GM12865 (cell line): ENCODE measurements at places on chromosomes 3 and 15.

DNA sequence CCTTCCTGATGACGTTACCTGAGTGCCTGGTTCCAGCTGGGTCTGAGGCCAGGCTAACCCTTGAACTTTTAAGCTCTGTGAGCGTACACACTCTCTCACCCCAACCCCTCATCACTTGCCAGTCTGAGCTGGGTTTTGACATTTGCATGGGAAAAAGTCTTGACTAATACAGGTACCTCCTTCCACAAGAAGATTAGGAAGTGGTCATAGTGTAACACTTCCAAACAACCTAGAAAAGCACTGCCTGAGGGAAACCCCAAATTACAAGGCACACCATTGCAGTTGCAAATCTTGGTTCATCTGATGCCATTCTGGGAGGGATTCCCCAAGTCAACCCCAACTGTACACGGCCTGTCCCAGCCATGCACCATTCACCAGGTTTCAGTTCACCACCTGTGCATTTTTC is 499.8 kb downstream of the FOXP1 start:
- peak; percentile 78 for DNase-seq

DNA sequence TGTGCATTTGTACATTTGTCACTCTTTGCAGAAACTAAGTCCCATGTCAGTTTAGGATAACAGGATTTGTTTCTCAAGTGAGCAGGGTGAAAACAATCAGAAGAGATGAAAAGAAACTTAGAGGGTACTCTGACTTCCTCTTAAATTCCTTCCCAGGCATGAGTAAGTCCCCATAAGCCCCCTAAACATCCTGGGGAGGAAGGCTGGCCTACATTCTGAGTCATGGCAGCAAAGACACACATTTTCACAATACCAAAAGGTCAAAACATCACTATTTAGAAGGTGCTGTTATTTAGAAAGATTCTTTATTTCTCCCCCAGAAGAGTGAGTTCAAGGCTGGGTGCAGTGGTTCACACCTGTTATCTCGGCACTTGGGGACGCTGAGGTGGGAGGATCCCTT is 7.6 kb upstream of the FOXP1 start:
- DNase-seq, result no peak

DNA sequence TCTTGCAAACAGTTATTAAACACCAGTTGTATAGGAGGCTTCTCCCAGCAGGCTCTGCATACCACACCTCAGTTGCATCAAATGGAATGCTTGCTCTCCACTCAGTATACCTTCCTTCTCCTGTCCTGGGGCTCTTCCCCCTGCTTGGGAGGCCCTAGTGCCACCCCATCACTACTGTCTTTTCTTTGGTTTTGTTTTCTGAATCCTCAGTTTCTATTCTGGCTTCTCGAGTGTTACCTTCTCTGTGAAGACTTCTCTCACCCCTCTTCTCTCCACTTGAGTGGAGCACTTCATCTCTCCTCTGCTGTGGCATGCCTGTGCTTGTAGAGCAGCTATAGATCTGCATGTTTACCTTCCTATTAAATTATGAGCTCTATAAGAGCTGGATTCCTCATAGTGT is 75.7 kb upstream of the TPRG1 start:
- DNase-seq, result no peak

GRCh38 chr15:23647421-23648370 is at the start of gene MAGEL2:
MAGEL2 (minus strand) TSS chr15:23647867; CDS start chr15:23647742, 125 bp downstream.
- DNase-seq, result no peak

- no peak for DNase-seq
Observed at GRCh38 chr3:133821767-133822638, 16.4 kb downstream of the SRPRB start.

DNA sequence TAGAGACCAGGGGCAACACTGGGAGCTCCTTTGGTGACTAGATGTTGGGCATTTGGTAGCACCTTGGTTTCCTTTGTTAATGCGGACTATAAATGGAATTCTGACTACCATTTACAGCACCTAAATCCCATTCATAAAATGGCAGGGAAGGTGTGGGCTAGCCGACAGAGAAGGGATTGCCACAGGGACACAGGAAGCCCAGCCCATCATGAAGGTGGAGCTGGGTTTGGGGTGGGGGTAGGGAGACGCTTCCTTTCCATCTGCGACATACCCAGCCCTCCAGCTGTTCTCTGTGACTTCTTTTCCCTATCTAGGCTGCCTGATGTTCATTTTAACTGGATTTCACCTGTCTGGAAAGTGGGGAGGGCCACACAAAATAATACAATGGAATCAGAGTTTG is 21.0 kb downstream of the ABHD2 start:
- no peak for DNase-seq

DNA sequence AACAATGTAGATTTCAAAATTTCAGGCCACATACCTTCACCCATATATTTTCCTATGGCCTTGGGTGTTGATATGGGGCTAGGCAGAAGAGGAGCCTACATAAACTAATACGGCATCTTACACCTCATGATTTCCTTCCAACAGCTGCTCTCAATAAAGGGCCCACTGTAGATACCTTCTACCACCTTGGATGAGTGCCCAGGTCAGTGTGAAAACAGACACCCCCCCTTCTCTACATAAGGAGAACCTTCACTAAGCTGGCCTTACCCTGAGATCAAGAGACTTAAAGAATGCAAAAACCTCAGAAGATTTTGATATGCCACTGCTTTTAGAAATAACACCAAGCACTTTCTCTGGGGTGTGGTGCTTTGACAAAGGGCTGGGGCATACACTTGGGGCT is 42.7 kb downstream of the SH3BP5 start:
- no peak for DNase-seq

GRCh38 chr3:151426341-151426657 is 34.6 kb downstream of the IGSF10 start:
- DNase-seq, result peak; percentile 45

DNA sequence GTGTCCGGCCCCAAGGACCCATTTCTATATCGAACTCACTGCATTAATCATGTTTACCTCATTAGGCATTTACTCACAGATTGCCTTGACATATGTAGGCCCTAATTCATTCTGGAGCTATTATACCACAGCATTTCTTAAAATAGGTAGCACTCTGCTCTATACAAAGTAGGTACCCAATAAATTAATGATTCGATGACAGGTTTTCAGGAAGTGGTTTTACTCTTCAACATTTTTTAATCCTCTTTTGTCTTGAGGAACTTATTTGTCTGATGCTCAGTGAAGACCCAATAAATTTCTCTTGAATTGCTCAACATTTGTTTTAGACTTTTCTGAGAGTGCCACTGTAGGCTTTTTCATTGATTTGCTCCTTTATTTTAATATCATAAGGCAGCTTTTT is 12.1 kb downstream of the TGFBR2 start:
- no peak for DNase-seq

GRCh38 chr3:152392272-152392880 is 123.6 kb downstream of the MBNL1 start:
- no peak for DNase-seq

DNA sequence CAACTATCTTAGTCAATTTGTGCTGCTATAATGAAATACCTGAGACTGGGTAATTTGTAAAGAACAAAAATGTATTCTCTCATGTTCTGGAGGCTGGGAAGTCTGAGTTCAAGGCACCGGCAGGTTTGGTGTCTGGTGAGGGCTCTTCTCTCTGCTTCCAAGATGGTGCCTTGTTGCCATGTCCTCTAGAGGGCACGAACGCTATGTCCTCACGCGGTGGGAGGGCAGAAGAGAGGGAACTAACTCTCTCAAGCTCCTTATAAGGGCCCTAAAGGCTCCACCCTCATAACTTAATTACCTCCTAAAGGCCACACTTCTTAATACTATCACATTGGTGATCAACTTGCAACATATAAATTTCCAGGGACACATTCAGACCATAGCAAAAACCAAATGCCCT is 108.4 kb downstream of the ADAMTSL3 start:
- DNase-seq, result no peak

- DNase-seq, result no peak
Observed at GRCh38 chr3:113117511-113118234, 93.7 kb upstream of the BOC start.

DNA sequence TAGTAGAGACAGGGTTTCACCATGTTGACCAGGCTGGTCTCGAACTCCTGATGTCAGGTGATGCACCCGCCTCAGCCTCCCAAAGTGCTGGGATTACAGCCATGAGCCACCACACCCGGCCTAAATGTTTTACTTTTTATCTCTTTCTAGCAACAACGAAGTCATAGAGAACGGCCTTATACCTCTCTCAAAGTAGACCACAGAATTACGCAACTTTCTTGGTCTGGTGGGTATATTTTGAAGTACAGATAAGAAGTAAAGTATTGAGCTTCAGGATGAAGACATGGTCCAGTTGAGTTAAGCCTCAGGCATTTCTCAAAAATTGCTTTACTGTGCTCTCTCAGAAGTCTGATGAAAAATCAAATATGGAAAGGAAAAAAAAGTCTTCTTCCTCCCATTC is 30.6 kb downstream of the FAM240A start:
- no peak for DNase-seq

DNA sequence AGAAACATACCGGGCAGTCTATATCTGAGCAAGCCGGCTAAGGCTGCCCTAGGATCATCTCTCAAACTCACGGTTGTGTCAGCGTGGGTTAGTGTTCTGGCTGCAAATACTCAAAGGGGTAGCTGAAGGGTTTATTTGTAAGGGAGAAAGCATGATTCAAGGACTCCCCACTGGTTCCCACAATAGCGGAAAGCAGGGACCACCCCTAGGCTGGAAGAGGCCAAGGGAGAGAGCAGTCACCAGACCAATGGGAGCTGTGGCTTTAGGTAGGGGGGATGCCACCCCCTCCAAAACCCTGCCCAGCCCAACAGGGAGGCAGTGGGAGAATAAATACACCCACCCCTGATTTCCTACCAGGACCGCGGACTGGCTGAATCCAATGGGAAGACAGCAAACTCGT is 7.3 kb upstream of the LMCD1 start:
- no peak for DNase-seq

DNA sequence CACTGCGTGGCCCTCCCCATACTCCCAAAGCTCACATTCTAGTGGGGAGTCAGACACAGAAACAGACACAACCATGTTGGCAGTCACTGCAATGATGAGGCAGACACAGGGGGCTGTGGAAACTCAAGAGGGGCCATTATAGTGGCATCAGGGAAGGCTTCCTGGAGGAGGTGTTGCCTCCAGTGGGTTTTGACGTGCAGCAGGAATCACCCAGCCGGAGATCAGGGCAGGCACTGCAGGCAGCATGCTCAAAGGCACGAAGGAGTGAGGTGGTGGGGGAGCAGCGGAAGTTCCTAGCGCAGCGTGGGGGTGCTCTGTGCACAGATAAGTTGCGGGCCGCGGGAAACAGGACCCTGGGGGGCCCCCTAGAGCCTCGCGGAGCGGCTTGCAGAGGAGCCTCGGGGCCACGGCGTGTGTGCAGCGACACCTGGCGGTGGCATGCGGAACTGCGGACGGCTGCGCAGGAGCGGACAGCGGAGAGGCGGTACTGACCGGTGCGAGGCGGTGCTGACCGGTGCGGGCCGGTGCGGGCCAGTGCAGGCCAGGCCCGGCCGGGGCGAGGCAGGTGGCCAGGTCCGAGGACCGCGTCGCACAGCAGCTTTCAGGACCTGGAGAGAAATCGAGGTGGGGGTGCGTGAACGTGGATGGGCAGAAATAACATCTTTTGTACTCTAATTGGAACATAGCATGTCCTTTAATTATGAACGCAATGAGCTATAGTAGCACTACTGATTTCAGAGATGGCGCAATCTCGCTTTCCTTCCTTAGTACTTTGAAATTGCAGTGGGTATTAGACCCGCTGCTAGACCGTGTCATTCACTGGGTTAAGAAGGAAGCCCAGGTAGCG is 101.5 kb downstream of the FBLN2 start:
- DNase-seq, result peak; percentile 68

DNA sequence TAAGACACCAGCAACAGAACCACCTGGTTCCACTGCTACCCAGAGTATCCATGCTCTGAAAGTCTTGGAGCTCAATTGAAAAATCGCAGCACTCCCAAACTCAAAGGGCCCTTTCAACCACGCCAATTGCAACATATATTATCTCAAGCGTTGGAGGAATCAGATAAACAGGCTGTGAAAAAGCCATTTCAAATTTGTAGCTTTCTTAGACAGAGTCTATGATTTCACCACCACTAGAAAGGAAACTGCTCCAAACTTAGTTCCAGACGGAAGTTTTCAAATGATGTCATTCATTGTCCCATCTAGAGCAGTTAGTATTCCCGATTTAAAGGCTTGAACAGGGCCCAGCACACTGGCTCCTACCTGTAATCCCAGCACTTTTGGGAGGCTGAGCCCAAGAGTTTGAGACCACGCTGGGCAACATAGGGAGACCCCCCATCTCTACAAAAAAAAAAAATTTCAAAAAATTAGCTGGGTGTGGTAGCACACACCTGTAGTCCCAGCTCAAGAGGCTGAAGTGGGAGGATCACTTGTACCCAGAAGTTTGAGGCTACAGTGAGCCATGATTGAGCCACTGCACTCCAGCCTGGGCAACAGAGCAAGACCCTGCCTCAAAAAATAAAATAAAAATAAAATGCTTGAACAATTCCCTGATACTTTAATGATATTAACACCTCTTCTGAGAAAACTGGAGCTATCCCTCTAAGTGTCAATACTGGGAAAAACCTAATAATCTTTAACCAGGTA is 16.8 kb downstream of the TNIK start:
- DNase-seq, result no peak

- peak; percentile 8 for DNase-seq
Observed at GRCh38 chr3:140363801-140364200, 314.1 kb upstream of the TRIM42 start.

DNA sequence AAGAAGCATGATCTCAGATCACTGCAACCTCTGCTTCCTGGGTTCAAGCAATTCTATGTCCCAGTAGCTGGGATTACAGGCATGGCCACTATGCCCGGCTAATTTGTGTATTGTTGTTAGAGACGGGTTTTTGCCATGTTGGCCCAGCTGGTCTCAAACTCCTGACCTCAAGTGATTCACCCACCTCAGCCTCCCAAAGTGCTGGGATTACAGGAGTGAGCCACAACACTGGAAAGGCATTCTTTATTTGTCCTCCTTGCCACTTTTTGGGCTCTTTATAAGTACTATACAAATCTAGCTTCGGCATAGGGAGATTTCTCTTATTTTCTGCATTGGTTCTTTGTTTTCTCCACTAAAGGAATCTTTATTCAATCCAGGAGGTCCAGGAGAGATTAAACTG is 18.6 kb downstream of the CMTM8 start:
- no peak for DNase-seq

GRCh38 chr3:34856081-34856947 is 783.0 kb upstream of the ARPP21 start:
- no peak for DNase-seq

DNA sequence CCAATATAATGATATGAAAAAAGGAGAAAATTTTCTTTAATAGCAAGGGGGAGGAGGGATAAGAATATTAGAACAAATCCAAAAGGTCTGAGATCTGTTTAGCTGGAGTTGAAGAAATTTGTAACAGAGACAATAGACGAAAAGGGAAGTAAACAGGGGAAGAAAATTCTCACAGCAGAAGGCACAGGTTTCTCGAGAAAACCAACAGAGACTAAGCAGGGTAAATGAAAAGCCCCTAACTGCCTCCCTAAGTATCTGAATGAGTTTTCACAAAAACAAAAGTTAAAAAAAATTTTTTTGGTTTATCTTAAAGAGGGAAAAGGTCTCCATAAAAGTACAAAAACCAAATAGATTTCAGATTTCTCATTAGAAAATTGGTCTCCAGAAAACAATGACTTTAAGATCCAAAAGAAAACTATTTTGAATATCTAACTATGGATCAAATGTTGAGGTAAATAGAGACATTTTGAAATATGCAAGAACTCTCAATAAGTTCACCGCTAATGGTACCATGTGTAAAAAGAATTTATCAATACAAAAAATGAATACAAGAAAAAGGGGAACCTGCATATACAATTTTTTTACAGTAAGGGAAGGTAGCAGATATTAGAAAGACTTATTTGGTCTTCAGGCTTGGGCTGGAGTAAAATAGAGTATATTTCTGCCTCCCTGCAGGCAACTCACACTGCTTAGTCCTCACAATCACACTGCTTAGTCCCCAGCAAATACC is 23.9 kb upstream of the NEK10 start:
- peak; percentile 37 for DNase-seq
